ENCODE measurements at places on chromosomes 1 and 21.

GRCh38 chr21:37874904-37875780 lies 41.1 kb downstream of the KCNJ6 start:
- H3K36me3 ChIP-seq: no peaks in the 10 kb centered on the region
- DNase-seq: no peak
- H3K4me3 ChIP-seq: no peak overlapping the region
- no peaks in the 10 kb centered on the region for H3K27me3 ChIP-seq

GRCh38 chr1:205493241-205494085 lies 11.0 kb upstream of the CDK18 start:
- H3K27ac ChIP-seq: no peak overlapping the region
- no peaks in the 10 kb centered on the region for H3K4me1 ChIP-seq
- peaks cover 2% of the 10 kb centered on the region for H3K27me3 ChIP-seq
- DNase-seq: no peak
- no peaks in the 10 kb centered on the region for H3K36me3 ChIP-seq
- no peak overlapping the region for H3K4me3 ChIP-seq

DNA sequence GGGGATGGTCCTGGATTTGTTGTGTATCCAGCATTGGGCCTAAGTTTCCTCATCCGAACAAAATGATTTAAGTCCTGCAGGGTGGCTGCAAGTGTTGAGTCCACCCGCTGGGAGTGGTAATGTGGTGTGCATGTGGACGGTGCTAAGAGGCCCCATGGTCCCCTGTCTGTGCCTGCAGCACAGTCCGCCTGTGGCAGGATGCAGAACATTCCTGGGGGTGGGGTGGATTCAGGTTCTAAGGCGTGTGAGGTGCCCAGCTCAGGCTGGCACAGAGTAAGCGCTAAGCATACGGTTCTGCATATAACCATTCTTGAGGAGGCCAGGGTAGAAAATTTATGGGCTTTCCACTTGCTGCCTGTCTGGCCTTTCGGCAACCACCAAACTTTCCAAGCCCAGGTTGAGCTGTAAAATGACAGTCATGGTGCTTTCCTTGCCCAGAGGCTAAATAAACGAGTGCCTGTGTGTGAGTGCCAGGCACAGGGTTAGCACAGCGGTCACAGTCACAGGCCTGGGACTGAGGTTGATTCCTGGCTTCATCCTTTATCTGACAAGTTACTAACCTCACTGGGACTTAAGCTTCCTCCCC lies 30.7 kb downstream of the SLC2A1 start:
- no peaks in the 10 kb centered on the region for H3K27me3 ChIP-seq
- H3K36me3 ChIP-seq: peaks cover 49% of the 10 kb centered on the region
- DNase-seq: no peak
- no peak overlapping the region for H3K27ac ChIP-seq
- peaks cover 48% of the 10 kb centered on the region for H3K4me1 ChIP-seq

DNA sequence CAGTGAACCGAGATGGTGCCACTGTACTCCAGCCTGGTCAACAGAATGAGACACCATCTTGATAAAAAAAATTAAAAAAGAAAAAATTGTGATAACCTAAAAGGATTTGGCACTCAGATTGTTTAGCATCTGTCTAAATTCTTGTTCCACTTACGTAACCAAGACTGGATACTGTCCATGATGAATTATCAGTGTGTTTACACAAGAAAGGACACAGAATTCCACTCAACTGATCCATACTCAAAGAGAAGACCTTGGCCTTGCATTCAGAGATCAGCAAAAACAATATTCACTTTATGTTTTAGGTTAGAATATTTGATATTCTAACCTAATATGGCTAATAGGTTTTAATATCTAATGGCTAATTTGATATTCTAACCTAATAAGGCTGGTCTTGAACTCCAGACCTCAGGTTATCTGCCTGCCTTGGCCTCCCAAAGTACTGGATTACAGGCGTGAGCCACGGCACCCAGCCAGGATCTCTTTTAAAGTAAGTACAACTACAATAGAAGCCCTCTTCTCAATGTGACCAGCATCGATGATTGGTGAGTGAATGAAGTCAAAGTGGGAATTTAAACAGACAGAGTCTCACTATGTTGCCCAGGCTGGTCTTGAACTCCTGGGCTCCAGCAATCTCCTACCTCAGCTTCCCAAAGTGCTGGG lies 43.1 kb upstream of the COX20 start:
- H3K4me1 ChIP-seq: no peaks in the 10 kb centered on the region
- H3K27me3 ChIP-seq: peaks cover 2% of the 10 kb centered on the region
